ENCODE measurements at places on chromosomes 3 and 15.

GRCh38 chr3:40299721-40300335 is 9.7 kb upstream of the EIF1B start:
- DNase-seq = no peak

GRCh38 chr15:77028451-77029165 is 33.7 kb downstream of the PSTPIP1 start:
- peak; percentile 1 for DNase-seq

DNA sequence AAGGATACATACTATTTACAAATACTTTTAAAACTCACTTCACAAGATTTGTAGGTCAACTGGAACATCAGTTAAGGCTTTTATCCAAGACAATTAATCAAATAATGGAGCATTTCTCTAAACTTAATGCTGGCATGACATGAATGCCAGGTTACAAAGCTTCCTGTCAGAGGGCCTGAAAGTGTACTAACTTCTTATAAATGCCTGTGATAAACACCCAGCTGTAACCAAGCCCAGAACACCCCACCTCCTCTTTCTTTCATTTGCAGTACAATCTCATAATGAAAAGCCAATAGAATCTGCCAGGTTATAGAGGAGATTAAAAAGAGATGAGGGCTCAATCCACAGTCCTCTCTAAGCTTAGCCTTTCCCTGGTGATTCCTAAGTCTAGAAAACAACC is 214.4 kb downstream of the OSBPL10 start:
- no peak for DNase-seq

DNA sequence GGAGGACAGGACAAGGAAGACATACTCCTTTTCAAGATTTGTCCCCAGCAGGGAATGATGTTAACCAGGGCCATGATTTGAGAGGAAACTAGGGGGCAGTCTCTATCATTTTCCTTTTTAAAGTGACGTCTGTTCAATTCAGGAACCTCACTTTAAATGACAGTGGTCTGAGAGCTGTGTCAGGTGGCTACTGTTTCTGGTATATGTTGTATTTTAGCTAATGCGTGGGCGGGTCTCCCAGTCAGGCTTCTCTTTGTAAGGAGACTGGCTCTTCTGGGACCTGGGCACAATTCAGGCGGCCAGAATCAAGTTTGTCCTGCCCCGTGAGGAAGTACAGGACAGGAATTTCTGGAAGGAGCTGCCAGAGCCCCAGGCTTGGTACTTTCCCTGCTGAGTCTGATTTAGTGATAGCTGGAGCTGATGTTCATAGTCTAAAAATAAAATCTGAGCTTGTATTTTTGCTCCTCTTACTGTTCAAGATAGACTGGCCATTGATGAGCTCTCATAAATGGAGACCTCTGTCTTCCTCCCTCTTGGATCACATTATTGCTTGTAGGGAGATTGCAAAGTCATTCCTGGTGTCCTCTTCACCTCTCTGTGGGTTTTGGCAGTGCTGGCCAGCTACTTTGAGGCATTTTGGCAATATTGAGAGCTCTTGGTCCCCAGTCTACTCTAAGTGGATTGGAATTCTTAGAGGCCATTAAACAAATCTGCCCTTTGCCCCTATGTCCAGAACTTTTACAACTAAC is 25.6 kb downstream of the SQOR start:
- DNase-seq = no peak

- no peak for DNase-seq
Observed at GRCh38 chr15:92523176-92523575, 129.5 kb downstream of the ST8SIA2 start.

GRCh38 chr3:71356265-71356664 is 227.3 kb downstream of the FOXP1 start:
- no peak for DNase-seq

DNA sequence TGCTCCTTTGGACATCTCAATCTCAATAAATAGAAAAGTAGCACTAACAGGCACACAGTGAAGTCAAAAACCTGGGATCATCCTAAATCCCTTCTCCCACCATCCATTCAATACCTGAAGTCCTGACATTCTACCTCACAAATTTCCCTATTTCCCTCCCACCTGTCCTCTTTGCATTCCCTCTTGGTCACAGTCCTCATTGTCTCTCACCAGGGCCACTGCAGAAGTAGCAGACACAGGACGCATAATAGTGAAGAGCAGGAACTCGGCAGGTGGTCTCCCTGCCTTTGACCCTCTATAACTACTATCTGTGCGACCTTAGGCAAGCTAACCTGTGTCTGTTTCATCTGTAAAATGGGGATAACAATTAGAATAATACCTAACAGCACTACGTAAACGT is 2.3 kb downstream of the THOC7 start:
- DNase-seq = no peak
